ENCODE measurements at places on chromosomes 7 and 10. TPM values are rescaled to one million over a fixed set of nuclear protein-coding genes. Genes with fewer than 3 reads are reported as not detected.

DNA sequence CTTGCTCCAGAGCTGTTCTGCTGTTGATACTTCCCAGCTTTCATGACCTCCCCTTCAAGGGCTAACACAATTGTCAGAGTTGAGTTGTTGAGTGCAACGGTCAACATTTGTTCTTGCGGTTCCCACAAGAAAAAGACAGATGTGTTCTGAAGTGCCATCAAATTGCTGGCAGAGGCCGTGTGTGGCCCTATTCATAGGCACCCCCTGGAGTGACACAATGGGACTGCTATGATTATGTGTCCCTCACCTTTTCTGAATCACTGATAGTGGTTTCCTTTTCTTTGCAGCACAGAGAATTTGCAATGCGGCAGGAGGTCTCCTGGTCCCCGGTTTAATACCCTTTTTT, 5.8 kb upstream of the IGFBP1 start:
- no peak overlapping the region for H3K27ac ChIP-seq
- H3K4me3 ChIP-seq, result no peak overlapping the region

DNA sequence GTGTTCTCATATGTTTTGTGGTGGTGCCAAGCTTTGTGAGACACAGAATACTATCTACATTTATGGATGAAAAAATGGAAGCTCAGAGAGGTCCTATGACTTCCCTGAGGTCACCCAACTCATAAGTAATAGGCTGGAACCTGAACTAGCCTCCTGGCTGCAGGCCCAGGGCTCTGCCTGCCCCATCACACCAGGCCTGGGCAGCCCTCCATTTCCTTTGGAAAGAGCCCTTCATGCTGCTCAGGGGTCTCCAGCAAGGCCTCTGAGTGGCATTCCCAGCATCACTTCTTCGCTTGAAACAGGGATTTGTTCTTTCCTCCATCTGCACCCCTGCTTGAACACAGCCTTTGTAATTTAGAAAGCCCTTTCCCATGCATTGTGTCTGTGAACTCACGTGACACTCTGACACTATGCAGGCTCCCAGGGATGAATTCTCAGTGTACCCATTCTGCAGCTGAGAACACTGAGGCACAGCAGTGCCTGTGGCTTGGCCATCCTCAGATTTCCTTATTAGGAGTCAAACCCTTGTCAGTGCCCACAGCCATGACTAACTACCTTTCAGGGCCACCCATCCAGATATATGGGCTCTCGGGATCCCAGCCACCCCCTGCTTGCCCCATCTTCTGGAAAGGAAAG, 127.8 kb upstream of the PPIF start:
- no peaks in the 10 kb centered on the region for H3K27me3 ChIP-seq
- H3K4me1 ChIP-seq, result peaks cover 16% of the 10 kb centered on the region

LIPN gene
- not detected for total RNA-seq

DNA sequence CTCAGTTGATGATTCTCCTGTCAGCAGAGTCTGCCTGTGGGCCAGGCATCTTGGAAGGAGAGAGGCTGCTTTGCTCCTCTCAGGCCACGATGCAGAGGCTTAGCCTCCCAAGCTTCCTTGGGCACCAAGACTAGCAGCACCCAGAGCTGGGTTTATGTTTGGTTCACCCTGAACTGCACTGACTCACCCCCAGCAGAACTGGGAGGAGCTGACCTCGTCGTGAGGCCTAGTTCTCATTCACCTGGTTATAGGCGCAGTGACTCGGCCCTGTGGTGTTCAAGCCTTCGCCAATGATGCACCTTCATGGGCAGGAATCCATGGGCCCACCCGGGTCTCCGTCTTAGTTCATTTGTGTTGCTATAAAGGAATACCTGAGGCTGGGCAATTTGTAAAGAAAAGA, 122.0 kb upstream of the ZNF438 start:
- no peak overlapping the region for H3K4me3 ChIP-seq
- no peak for DNase-seq
- H3K27ac ChIP-seq, result no peak overlapping the region

MOGAT3 gene
- not detected for total RNA-seq

Data from progenitor cell of endocrine pancreas (in vitro differentiated cells).